CD4-positive, alpha-beta T cell treated with Interleukin-1 beta for 1 hour (primary cell): ENCODE measurements at places on chromosomes 3 and 15.

GRCh38 chr3:134743006-134743405 lies 52.1 kb upstream of the EPHB1 start:
- no peak for DNase-seq

- no peak for DNase-seq
Observed at GRCh38 chr3:134998855-134999254, 203.8 kb downstream of the EPHB1 start.

DNA sequence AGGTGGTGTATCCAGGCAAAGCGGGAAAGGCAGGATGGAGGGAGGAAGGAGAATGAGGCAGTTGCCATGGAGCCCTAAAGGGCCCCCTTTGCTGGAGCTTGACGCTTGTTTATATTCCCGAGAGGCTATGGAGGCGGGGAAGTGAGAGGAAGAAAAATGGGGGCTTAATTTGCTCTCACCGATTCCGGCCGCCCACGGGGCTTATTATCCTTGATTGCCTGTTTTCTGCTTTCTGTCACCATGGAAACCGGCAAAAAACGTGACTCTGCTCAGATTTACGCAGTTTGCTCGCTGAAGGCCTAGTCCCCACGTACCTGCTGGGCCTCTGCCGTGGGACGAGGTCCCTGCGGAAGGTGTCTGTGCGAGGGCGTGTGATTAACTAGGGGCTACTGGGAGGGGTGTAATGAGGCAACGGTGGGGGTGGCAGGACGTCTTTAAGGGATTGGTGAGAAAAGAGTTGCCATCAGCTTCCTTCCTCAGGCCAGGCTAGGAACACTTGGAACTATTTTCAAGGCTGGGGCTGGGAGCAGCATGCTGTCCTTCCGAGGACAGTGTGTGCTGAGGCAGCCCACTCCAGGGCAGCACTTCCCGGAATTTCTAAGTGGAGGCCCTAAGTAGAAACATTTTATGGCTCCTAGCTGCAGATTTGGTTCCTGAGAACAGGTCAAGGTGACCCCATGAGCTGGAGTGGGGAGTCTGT lies 110.8 kb upstream of the NDN start:
- no peak for DNase-seq

DNA sequence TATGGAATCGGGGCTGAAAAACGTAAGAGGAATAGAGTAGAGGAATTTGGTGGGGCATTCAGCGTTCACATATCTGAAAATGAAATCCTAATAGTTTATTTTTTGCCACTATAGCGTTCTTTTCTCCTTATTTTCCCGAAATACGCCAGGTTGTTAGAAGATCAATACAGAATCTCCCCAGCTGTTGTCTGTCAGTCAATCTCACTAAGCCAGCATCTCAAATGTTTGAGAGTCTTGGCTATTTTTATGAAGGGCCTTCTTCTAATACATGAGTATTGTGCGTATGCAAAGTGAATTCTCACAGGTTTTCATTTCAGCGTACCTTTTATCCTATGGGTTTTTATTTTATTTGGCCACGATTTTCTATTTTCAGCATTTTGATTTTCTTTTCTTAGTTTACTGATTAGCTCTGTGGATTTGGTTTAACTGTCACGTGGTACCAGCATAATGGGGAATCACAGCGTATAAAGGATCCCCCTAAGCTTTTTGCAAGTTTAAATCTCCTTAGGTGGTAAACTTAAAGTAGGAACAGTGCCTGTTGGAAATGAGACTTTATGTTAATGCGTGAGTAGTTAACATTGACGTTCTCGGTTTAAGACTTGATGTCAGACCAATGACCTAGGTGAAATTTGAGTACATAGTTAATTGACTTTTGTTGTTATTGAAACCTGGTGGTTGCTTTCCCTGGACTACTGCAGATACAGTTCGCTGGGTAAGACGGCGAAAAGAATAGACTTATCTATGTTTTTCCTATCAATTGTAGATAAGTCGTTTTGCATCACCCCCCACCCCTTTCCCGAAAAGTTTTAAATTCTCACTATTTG lies 1.3 kb downstream of the FXR1 start:
- DNase-seq = no peak

GRCh38 chr3:187458921-187459320 lies 90.7 kb downstream of the RTP4 start:
- no peak for DNase-seq

DNA sequence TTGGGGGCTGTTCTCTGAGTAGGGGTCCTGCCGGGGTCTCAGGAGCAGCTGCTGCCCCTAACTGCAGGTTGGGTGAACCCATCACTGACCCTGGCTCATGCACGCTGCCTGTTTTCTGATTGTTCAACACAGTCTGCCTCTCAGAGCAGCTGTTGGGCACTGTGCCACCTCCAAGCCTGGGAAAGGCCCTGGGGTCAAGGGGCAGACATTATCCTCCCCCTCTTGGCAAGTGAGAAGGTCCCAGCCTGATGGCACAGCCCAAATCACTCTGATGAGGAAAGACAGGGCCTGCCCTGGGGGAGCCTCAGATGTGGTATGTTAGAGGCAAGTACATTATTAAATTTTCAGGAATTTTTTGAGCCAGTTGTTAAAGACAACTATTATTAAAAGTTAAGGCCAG lies 14.1 kb upstream of the GNAT1 start:
- DNase-seq = no peak

GRCh38 chr3:143302638-143303171 lies 183.1 kb downstream of the CHST2 start:
- no peak for DNase-seq

DNA sequence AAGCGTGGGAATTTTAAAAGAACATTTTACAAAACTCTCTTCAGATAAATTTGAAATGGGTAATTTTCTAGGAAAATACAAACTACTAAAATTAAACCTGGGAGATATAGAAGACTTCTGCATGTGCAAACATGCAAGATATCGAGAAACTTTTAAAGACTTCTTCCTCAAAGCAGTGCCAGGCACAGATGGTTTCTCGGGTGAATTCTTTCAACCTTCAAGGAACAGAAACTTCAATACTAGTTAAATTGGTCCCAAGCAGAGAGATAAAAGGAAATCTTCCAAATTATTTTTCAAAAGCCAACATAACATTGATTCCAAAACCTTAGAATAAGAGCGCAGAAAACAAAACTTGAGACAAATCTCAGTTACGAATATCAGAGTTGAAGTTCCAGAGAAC lies 732.7 kb downstream of the PDCD6IP start:
- no peak for DNase-seq

- no peak for DNase-seq
Observed at GRCh38 chr15:48913141-48913540, 35.2 kb downstream of the EID1 start.

- DNase-seq = no peak
Observed at GRCh38 chr3:42394579-42395288, 15.7 kb downstream of the LYZL4 start.

DNA sequence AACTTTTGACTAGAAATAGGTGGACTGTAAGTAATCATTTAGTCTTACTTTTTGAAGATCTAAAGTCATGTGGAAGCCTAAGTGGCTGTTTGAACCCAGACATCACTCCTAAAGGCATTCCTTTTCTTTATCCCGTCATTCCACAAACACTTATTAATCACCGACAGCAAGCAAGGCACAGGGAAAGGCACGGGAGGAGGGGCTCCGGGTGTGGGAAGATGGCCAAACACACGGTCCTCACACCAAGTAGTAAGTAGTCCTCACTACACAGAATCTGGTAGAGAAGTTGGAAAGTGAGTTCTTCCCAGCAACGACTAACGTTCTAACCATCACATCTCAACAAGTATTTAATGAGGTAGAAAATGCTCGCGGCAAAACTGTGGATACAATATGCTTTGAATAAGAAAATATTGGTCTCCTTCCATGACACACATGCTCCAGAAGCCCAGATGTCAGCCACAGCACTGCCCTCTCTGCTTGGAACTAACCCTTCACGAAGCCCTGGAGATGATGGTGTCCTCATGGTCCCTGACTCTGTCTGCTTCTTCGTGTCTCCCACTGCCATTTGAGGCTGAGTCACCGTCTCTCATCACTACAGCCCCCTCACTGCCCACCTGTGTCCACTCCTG lies 202.2 kb downstream of the OPA1 start:
- DNase-seq = no peak

GRCh38 chr15:95503107-95503506 lies 827.4 kb upstream of the NR2F2 start:
- no peak for DNase-seq

DNA sequence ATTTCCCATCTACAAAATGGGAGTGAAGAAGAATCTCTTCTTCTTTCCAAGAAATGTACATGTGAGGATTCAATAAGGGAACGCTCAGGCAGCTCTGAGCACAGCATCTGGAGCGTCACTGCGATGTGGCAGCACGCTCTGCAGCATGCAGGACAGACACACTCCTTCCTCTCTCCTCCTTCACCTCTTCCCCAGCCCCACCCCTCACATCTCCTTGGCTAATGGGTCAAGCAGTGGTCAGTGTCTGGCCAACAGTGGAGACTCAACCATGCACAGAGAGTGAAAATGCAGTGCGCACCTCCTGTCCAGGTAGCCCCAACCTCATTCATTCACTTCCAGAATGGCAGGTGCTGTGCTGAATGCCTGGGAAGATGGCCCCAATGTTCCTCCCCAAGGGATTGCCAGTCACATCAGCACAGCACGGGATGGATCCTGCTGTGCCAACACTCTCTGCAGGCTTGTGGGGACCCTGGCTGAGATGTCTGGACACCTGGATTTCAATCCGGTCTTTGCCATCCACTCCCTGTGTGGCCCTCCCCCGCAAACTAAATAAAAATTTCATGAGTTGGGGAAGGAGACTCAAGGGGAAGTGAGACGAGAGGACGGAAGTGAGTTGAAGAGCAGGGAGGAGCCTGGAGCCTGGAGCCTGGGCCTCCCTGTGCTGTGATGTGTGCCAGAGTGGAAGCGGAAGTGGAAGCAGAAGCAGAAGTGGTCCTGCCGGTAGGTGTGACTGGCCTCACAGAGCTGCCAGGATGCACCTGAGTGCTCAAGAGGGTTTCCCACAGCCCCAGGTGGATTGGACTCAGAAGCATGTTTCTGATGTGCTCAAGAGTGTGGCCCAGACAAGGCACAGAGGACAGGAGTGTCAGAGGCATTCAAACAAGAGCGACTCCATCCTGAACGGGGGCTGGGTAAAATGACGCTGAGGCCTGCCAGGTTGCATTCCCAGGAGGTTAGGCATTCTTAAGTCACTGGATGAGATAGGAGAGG lies 163.9 kb downstream of the SMAD6 start:
- no peak for DNase-seq

GRCh38 chr15:92696096-92696495 lies 40.5 kb upstream of the FAM174B start:
- no peak for DNase-seq

DNA sequence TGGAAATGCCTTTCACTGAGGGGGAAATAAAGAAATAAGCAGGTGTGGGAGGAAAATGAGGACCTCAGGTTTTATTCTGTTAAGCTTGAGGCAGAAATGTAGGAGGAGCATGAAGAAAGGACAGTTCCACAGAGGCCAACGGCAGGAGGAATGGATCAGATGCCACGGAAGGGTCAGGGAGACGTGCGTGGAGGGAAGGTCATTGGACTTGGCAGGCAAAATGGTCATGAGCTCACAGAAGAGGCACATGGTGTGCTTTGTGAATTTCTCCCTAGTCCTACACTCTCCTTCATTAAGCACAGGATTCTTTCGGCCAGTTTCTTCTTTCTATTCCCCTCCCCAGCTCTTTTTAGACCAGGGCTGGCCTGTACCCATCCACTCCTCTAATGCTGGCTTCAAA lies 32.5 kb upstream of the THSD4 start:
- DNase-seq = no peak
